Inflammatory macrophage treated with lipopolysaccharide for 4 hours (primary cell): ENCODE measurements at places on chromosomes 11 and 22.

DNA sequence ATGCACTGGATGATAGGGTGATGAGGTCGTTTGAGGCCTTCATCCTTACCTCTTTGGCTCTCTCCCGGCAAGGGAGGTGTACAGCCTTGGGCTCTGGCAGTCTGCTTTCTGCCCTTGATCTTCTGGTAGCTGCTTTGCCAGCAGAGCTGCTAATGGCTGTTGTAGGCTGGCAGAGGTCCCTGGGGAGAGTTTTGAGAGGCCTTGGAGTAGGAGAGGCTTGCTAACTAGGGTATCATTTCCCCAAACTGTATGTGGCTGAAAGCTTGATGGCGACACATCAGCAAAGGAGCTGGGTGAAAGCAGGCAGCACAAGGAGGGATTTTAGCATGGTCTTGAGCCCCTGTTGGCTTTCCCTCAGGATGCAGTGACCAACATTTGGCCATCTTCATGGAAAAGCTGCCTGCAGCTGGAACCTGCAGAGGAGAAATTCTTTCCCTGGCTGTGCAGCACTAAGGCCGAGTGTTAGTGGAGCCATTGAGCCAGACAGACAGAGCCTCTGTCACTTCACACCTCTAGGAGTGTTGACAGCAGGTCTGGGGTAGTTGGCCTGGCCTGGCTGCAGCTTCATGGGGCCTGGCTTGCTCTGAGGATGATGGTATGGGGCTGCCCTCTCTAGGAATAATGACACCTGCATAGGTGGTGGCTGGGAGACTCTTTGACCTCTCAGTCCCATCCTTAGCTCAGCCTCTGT is 3.5 kb upstream of the AMPD3 start:
- peak; percentile 71 for DNase-seq

GRCh38 chr11:1435820-1436467 is 46.2 kb downstream of the BRSK2 start:
- no peak for DNase-seq

DNA sequence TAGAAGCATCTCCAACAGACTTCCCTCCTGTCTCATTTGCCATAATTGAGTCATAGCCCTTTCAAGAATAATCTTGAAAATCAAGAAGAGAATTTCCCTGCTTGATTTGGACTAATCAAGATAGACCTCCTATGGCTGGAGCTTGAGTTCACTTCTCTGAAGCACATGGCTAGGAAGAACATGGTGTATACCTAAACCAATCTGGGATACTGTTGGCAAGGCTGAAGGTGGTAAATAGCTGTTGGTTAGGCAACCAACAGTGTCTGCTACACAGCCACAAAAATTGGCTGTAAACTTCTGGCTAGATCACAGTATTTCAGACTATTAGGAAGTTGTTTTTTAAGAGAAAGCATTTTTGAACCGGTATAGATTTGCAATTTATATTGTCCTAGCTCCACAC is 4.9 kb downstream of the CRYAB start:
- no peak for DNase-seq

DNA sequence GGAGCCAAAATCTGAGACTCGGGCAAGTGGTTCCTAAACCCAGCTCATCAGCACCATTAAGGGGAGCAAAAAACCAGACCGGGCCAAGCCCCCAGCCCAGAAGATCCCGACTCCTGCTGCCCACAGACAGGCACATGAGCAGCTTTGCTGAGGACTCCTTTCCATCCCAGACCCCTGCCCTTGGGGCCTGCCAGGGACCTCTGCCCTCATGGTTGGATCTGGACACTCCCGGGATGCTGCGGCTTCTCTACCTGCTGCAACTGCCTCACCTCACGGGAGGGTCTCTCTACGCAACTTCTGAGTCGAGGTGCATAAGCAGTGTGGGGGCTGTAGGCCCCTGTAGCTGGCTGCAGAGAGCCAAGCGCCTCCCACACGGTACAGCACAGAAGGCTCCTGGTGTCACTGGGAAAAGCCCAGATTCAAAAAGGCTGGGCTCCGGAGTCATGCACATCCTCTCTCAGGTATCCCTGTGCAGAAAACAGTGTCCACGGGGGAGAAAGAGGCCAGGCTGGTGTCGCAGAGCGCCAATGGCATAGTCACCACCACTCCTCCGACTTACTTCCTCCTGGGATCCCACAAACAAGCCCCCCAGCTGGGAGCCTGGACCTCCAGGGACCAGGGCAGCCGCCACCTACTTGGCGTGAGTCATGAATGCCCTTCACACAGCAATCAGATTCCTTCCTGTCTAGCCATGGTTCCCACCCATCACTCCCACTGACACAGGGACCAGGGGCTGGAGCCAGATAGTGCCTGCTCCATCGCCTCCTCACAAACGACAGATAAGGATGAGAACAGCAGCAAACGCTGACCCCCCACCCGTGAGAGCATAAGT is 122.1 kb downstream of the BCR start:
- no peak for DNase-seq

GRCh38 chr22:20632082-20632481 is 124.7 kb downstream of the MED15 start:
- DNase-seq: no peak

DNA sequence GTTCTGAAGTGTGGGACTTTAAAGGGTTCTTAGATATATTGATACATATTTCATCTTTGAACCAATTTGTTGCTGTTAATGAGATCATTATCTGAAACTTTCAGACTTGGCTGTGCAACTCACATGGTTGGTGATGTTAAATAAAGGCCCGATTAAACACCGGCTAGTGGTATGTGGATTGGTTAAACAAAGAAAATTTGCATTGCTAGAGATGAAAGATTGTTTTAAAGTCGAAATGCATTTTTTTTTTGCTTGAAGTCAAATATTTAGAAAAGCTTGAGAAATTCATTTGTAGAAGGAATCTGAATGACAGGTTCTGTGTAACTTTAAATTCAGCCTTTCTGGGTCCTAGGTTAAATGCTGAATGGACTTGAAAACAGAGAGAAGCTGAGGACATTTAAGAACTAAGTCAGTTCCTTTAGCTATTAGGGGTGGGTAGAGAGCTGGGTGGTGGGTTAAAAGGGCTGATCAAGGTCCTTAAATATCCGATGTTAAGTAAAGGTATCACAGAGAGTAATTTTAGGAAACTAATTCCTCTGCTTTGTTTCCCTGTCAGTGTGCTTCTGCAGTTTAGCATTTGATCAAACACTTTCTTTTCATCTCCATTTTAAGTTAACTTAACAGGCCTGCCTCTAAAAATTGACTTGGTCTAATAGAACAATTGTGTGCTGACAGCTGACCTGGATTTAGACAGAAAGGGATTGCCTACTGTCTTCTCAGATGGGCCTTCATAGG is 4.5 kb downstream of the ZNRF3 start:
- no peak for DNase-seq

GRCh38 chr11:41954034-41954433 is 494.6 kb upstream of the LRRC4C start:
- DNase-seq: no peak

DNA sequence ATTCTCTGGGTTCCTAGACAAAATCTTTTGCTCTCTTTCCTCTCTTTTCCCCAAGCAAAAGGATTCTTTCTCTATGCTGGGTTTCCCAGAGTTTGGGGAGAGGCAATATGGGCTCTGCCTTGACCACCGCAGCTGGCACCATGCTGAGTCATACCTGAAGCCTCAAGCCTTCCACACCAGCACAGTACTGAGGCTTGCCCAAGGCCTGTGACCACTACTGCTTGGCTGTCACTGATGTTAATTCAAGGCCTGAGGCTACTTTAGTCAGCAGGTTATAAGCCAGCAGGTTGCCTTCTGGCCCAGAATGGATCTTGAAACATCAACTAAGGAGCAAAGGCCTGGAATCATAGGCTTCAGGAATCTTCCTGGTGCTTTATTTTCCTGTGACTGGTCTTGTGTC is 185.3 kb downstream of the DYNC2H1 start:
- no peak for DNase-seq

- DNase-seq: no peak
These were observed 37.8 kb downstream of the RASSF10 start for GRCh38 chr11:13046637-13047570.

DNA sequence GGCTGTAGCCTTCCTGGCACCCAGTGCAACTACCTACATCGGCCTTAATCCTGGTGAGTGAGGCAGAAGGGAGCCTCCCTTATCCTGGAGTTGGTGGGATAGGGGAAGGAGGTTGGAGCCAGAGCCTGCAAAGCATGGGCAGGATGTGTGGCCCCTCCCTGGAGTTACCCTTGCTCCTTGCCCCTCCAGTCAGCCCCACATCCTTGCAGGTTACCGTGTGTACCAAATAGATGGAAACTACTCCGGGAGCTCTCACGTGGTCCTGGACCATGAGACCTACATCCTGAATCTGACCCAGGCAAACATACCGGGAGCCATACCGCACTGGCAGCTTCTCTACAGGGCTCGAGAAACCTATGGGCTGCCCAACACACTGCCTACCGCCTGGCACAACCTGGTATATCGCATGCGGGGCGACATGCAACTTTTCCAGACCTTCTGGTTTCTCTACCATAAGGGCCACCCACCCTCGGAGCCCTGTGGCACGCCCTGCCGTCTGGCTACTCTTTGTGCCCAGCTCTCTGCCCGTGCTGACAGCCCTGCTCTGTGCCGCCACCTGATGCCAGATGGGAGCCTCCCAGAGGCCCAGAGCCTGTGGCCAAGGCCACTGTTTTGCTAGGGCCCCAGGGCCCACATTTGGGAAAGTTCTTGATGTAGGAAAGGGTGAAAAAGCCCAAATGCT is 3.9 kb downstream of the SMPD1 start:
- no peak for DNase-seq

- no peak for DNase-seq
These were observed 28.0 kb downstream of the QSER1 start for GRCh38 chr11:32920570-32920969.

GRCh38 chr11:2775083-2775625 is 75.4 kb upstream of the KCNQ1OT1 start:
- no peak for DNase-seq

DNA sequence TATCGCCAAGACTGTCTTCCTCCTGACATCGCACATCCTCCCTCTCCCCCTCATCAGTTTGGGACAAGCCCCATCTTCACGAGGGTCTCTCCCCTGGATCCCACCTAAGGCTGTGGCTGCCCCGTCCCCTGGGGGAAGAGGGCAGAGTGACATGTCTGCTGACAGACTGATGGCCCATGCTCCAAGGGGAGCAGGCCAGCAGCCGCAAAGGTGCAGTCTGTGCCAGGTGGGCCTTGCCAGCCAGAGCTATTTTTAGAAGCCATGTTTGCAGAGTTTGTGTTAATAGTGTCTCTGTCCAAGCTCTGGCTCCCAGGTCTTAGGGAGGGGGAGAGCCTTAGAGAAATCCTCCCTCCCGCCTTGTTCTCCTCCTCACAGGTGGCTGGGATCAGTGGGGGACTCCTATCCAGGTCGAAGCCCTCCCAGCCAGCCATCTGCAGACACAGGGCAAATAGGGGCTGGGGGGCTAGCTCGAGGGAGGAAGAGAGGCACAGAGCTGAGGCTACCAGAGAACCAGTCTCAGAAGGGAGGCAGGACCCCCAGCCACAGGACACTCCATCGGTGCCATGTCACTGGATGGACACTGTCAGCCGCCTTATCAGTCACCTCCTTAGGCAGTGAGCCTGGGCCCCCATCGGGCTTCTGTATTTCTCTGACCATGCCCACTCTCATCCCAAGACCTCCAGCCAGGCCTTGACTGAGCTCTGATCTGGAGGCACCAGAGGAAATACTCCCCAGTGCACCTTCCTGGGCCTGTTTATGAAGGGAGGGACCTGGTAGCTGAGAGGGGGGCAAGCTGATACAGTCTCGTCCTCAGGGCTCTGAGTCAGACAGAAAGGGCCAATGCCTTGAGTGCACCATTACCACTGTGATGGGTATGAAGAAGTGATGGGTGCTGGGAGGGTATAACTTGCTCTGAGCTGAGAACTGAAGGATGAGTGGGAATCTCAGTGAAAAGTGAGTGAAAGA is 49.3 kb downstream of the CHRDL2 start:
- no peak for DNase-seq

DNA sequence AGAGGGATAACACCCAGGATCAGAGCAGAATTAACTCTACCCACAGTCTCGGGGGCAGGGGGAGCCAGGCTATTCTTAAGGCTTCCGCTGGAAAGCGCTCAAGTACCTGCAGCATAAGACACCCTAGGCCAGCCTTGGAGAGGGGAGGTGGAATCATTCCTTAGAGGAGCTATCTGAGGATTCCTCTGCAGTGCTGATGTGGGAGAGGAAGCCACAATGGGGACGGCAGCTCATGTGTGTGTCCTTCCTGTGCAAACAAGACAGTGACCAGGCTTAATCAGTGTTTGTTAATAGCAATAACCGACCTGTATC is 382.2 kb upstream of the CADM1 start:
- DNase-seq: no peak

GRCh38 chr11:1846453-1846932 is 6.4 kb upstream of the LSP1 start:
- no peak for DNase-seq

- no peak for DNase-seq
These were observed 4.5 kb downstream of the GAL start for GRCh38 chr11:68688881-68689280.

DNA sequence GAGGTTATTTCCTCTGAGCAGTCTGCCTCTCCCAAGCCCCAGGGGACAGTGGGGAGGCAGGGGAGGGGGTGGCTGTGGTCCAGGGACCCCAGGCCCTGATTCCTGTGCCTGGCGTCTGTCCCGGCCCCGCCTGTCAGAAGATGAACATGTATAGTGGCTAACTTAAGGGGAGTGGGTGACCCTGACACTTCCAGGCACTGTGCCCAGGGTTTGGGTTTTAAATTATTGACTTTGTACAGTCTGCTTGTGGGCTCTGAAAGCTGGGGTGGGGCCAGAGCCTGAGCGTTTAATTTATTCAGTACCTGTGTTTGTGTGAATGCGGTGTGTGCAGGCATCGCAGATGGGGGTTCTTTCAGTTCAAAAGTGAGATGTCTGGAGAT is 3.1 kb downstream of the PIM3 start:
- DNase-seq: no peak

GRCh38 chr11:95154514-95154913 is 64.9 kb downstream of the ENDOD1 start:
- DNase-seq: peak; percentile 51

GRCh38 chr11:127071606-127072005 is 71.0 kb upstream of the KIRREL3 start:
- DNase-seq: no peak

DNA sequence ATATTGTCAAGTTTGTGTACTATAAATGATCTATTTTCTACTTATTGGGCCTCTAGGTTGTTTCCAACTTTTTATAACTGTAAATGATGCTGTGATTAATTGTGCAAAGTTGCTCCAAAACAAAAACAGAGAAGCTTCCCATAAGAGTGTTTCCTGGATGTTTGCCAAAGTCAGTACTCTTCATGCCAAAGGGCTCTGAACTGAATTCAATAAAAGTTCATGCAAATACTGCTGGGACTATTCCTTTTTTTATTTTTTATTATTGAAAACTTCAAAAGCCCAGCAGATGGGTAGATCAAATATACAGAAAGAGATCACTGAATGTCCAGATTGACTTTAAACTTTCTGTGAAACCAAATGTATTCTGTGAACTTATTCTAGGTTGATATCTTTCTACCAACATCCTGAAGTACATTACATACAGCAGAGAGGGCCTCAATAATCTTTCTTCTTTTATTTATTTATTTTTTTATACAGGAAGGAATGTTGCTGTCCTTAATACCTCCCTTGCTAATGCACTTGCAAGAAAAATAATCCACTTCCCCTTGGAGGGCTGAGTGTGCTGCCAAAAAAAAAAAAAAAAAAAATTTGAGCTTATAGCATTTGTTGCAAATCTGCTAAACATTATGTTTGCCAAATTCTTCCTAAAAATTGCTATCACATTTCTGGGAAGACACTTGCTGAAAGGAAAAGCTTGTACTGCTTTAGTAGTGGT is 53.0 kb downstream of the CTSC start:
- DNase-seq: no peak
